ENCODE measurements at places on chromosomes 13 and 19. TPM values are rescaled to one million over a fixed set of nuclear protein-coding genes. Genes with fewer than 3 reads are reported as not detected.

Gene ZNF560
- not detected for total RNA-seq

GRCh38 chr13:101218484-101218883 is 197.8 kb downstream of the NALCN start:
- H3K27ac ChIP-seq: no peak overlapping the region
- H3K4me1 ChIP-seq: no peaks in the 10 kb centered on the region
- no peak overlapping the region for H3K4me3 ChIP-seq

DNA sequence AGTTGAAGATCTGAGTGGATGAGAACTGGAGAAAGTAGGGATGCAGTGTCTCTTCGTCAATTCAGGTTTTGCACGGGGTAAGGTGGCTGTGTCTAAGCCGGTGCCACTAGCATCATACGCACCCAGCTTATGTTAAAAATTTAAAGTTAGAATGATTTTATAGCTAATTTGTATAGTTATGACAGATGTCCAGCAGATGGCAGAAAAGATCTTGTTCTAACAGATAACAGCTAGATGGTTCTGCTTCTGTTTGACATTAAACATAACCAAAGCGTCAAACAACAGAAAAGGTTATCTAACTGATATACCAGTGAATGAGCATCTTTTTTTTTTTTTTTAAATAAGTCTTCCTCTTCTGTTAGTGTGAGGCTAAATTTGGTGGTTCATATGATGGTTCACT is 18.8 kb upstream of the EDDM13 start:
- no peak overlapping the region for H3K4me3 ChIP-seq
- H3K27me3 ChIP-seq: peaks cover 7% of the 10 kb centered on the region
- no peak for DNase-seq
- H3K4me1 ChIP-seq: peaks cover 4% of the 10 kb centered on the region

- H3K36me3 ChIP-seq: no peaks in the 10 kb centered on the region
- DNase-seq: no peak
- no peaks in the 10 kb centered on the region for H3K27me3 ChIP-seq
These were observed 227.6 kb downstream of the PCDH20 start for GRCh38 chr13:61188057-61188456.

GRCh38 chr13:26457212-26457611 is 100.3 kb upstream of the WASF3 start:
- H3K4me3 ChIP-seq: no peak overlapping the region
- H3K27ac ChIP-seq: no peak overlapping the region
- DNase-seq: no peak
- peaks cover 6% of the 10 kb centered on the region for H3K36me3 ChIP-seq
- H3K4me1 ChIP-seq: peaks cover 9% of the 10 kb centered on the region
- peaks cover 4% of the 10 kb centered on the region for H3K27me3 ChIP-seq

All from glutamatergic neuron (in vitro differentiated cells).